ENCODE measurements at places on chromosomes 11 and 22.

GRCh38 chr11:35275786-35276170 is 136.8 kb downstream of the CD44 start:
- no peak for DNase-seq

GRCh38 chr11:21630934-21631478 is 561.9 kb upstream of the ANO5 start:
- no peak for DNase-seq

- DNase-seq, result no peak
These were observed 202.9 kb downstream of the GRIK4 start for GRCh38 chr11:120714438-120714837.

DNA sequence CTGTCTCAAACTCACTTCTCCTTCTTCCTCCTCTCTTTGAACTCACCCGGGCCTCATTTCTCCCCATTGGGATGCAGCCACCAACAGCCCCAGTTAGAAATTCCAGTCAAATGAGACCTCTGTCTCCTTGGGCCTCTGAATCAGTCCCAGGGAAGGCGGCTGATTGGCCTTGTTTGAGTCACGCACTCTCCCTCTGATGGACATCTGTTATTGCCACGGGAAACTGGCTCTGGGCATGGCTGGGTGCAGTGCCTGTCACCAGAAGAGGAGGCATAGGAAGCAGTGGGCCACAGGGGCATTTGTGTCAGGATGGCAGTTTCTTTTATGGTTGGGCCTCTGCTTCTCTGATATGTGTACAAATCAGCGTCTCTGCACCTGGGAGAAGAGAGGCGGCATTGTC is 9.6 kb upstream of the WNT11 start:
- no peak for DNase-seq

GRCh38 chr11:75269896-75270295 is 29.3 kb downstream of the TPBGL start:
- no peak for DNase-seq

- DNase-seq, result no peak
These were observed 134.7 kb downstream of the TTC17 start for GRCh38 chr11:43493431-43493830.

GRCh38 chr11:1889224-1889930 is 2.3 kb downstream of the PRR33 start:
- DNase-seq, result peak; percentile 73

- no peak for DNase-seq
These were observed 12.9 kb downstream of the MICAL2 start for GRCh38 chr11:12123273-12123672.

DNA sequence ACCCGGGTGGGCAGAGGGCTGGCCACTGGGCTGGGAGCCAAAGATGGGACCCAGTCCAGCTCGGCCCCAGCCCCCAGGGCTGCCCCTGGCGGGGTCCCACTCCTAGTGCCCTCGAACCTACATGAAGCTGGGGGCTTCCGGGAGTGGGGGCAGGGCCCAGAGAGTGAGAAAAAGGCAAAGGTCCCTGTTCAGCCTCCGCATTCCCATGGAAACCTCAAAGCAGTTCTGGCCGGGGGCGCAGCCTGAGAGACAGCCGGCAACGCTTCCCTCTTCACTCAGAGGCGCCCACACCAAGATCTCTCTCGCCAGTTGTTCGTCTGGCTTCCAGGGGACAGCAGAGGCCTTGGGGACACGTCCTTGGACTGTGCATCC is 22.4 kb upstream of the ARHGAP8 start:
- no peak for DNase-seq

- no peak for DNase-seq
These were observed 15.6 kb downstream of the OVCH2 start for GRCh38 chr11:7690648-7691047.

- DNase-seq, result no peak
These were observed 16.3 kb upstream of the TMEM41B start for GRCh38 chr11:9330387-9331384.

- no peak for DNase-seq
These were observed 26.1 kb upstream of the LDHA start for GRCh38 chr11:18368221-18368620.

DNA sequence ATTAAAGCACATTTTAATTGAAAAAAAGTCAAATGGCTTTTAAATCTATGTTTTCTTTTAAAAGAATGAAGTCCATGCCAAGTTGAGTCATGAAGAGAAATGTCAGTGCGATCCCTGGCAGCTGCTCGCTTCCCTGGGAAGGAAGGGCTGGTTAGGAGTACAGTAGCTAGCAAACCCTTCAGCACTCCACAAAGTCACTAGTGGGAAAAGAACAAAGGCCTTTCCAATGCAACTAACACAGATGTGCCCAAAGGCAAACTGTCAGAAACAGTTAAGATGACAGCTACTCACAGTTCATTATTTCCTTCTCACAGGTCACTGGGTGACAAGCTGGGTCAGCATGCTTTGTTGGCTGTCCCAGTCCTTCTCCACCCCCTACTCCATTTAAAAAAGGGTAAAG is 308.7 kb downstream of the DCDC1 start:
- DNase-seq, result no peak

Measured in naive thymus-derived CD8-positive, alpha-beta T cell (primary cell).